ENCODE measurements at places on chromosomes 5 and 9.

DNA sequence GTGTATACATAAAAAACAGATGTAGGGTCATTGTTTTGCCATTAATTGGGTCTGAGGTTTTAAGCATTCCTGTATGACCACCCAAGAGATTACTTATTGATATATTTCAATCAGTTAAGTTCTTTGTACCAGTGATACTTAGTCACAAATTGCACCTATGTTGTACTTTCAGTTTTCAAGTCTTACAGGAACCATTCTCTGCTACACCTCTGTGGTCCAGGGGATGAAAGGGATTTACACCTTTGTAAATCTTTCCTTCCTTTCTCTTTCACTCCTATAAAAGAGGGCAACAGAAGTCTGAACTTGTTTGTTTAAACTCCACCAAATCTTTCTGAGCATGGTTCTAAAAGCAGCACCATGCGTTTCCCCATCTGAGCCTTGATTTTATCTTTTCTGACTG is 86.1 kb downstream of the DEPDC1B start:
- DNase-seq = no peak

- no peak for DNase-seq
Measured at GRCh38 chr9:107542411-107543157, 53.0 kb upstream of the KLF4 start.

- no peak for DNase-seq
Measured at GRCh38 chr5:171450423-171451331, 31.2 kb downstream of the FGF18 start.

- DNase-seq = no peak
Measured at GRCh38 chr9:12993466-12993865, 218.6 kb downstream of the LURAP1L start.

DNA sequence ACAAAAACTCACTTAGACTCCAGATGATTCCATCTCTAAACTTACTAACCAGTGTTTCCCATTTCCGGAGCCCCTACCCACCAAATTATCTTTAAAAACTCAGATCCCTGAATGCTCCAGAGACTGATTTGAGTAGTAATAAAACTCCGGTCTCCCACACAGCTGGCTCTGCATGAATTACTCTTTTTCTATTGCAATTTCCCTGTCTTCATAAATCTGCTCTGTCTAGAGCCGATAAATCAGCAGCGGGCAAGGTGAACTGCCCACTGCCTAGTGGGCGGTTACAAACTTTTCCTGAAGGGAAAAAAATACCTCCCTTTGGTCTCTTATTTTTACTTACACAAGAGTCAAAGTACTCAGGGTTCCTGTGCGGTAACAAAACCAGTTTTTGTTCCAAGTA is 624.4 kb upstream of the RORB start:
- DNase-seq = no peak

GRCh38 chr5:148011398-148012137 is 52.2 kb upstream of the SPINK5 start:
- no peak for DNase-seq

- no peak for DNase-seq
Measured at GRCh38 chr9:123540457-123540856, 184.5 kb downstream of the CRB2 start.

- no peak for DNase-seq
Measured at GRCh38 chr9:89564346-89564878, 40.4 kb upstream of the GADD45G start.

DNA sequence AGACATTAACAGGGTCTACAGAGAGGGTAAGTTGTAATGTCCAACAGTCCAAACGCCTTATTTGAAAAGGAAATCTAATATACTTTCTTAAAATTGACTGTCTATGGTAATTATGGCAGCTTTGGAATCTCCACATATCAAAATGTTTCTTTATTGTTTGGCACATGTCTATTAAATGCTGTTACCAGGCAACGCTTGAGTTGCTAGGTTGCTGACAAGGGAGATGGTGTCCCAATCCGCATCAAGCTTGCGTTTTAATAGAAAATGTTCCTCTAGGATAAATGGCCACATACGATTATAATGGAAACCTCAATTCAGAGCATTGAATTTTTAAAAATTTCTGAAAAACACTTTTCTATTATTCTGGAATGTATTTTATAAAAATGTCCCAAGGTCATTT is 9.2 kb downstream of the ANXA1 start:
- DNase-seq = no peak

- DNase-seq = no peak
Measured at GRCh38 chr9:106403081-106403480, 459.9 kb upstream of the ZNF462 start.

GRCh38 chr9:70600506-70600905 is 186.0 kb upstream of the KLF9 start:
- no peak for DNase-seq

DNA sequence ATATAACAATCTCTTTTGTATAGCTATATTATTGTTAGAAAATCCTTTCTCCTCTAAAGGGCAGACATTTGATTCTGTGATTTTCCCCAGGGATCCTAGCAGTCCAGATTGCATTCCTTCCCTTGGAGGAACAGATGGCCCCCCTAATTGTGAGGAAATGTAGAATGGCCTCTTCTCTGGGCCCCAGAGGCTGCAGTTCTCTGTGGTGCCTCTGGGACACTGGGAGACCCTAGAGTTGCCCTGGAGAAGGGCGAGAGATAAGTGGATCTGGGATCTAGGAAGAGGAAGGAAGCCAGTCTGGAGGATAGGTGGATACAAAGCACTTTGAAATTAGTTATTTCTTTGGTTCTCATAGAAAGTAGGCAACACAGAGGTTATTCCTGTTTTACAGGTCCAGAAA is 1.9 kb upstream of the HINT2 start:
- peak; percentile 68 for DNase-seq

DNA sequence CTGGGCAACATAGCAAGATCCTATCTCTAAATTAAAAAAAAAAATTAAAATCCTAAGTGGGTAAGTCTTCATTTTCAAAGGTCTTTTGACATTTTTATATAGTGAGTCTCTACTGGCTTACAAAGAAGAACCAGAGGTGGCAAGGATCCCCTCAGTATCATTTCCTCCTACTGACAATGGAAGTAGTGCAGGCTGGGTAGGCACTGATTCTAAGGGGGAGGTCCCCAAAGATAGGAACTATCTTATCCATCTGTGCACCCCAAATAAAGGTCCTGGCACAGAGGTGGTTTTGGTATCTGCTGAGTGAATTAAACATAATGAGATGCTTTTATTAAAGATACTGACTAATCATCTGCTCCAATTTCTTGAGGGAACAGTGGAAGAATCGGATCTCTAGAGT is 4.2 kb downstream of the FAM193B start:
- no peak for DNase-seq

- DNase-seq = no peak
Measured at GRCh38 chr5:14678773-14679334, 14.3 kb downstream of the OTULIN start.

DNA sequence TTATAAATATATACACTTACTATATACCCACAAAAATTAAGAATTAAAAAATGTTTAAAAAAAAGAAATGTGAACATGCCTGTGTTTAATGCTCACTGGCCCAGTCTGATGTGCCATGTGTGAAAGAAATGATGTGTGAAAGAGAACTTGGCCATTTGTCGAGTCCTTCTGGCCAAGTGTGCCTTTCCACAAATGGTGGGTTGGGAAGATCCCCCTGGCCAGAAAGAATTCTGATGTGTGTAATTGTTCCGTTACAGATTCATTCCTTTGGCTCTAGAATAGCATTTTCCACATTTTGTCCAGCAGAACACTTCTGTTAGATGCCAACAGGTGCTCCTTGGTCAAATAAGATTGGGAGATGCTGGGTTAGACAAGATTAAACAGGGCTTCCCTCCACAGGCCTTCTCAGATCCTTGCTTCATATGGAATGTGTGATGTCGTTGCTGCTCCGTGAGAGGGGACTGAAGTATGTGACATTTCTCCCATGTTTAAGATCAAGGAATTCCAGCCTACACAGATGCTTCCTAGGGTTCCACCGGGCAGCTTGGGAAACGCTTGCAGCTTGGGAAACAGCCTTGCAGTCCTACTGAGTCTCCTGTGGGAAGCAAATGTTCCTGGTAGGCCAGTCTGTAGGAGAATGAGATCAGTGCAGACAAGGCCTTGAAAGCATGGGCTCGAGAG is 32.1 kb downstream of the GDNF start:
- DNase-seq = no peak

DNA sequence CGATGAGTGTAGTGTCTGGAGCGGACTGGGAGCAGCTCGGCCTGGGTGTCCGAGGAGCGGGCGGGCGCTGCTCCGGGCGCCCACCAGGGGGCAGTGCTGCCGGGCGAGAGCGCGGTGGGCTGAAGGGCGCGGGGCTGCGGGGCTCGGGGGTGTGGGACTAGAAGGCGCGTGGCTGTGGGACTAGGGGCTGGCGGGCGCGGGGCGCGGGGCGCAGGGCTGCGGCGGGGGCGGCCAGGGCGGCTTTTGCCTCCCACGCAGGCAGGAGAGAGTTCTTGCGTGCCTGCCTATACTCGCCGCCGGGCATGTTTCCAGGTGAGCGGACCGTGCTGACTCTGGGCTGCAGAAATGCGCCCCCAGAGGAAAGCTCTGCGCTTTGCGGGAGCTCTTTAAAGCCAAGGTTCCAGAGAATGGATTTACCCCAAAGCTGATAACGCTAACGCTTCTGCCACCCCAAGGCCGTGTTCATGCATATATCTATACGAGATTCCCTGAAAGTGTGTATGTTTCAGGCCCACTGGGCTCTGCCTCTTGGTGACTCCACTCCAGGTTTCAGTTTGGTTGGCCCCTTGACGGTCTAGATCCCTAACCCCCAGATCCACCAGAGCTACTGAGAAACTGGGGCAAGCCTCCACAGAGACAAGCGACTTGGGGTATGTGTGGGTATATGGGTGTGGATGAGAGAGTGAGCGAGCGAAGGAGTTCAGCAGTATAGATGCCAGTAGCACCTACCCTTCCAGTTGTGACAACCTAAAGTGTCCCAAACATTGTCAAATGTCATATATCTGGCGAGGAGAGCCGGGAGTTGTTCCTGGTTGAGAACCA is 56.2 kb downstream of the ACER2 start:
- DNase-seq = peak; percentile 95

DNA sequence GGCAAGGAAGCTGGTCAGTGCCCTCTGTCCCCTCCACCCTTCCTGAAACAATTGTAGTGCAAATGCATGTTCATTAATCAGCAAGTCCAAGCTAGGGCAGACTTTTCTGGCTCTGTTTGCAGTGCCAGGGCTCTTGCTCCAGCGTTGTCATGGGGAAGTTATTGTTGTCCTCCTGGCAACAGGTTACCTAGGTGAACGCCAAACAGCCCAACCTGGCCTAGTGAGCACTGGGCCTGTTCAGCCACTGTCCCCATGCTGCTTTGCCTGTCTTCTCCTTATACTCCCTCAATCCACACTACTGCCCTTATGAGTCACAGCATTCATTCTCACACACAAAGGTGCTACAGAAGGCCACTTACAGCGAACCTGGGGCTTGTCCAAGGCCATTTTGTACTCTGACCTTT is 34.5 kb upstream of the GLIS3 start:
- DNase-seq = no peak

GRCh38 chr5:136058039-136058971 is 29.5 kb downstream of the TGFBI start:
- no peak for DNase-seq

DNA sequence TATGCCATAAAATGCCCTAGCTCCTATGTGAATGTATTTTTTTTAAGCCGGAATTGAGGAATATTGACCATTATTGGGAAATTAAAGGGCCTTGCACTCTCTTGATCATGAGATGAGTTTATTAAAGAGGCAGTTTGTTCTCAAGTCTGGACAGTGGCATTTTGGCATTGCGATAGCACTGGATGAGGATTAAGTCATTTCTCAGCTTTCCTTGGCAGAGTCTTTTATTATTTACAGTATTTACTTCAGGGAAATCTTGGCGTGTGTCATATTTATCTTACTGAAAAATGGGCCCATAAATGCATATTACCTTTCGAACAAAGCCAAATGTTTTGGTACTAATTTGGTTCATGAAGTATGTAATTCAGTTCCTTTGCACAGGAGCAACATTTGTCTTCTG is 194.4 kb downstream of the EBF1 start:
- no peak for DNase-seq

Measured in D341Med (cell line).